Lung microvascular endothelial cell (primary cell): ENCODE measurements at places on chromosomes 5 and 9. TPM values are rescaled to one million over a fixed set of nuclear protein-coding genes. Genes with fewer than 3 reads are reported as not detected.

The TENT4A gene
- 6.5 and 8.1 TPM in 2 replicates for total RNA-seq

The PRLR gene
- total RNA-seq: not detected in 2 replicates

The LCN15 gene
- 0.22 TPM in 1 of 2 replicates, not detected in the other for total RNA-seq

The OGN gene
- not detected in 2 replicates for total RNA-seq

The ZDHHC11B gene
- under 0.01 TPM in 1 of 2 replicates, not detected in the other for total RNA-seq

The IFNA16 gene
- not detected in 2 replicates for total RNA-seq

The GPX3 gene
- 5.0 and 6.3 TPM in 2 replicates for total RNA-seq

The ZNF883 gene
- total RNA-seq: 0.22 and 0.40 TPM in 2 replicates

The TARS1 gene
- 128 and 180 TPM in 2 replicates for total RNA-seq

The BARHL1 gene
- total RNA-seq: not detected in 2 replicates

The PTTG1 gene
- total RNA-seq: 25.8 and 64.3 TPM in 2 replicates

The SLU7 gene
- 41.4 and 67.3 TPM in 2 replicates for total RNA-seq

The ARID3C gene
- under 0.01 and 0.20 TPM in 2 replicates for total RNA-seq

The AGXT2 gene
- total RNA-seq: not detected in 2 replicates

The DNAJA1 gene
- total RNA-seq: 80.4 and 111 TPM in 2 replicates

The CCL27 gene
- total RNA-seq: not detected in 2 replicates

The SNX18 gene
- 9.4 and 11.3 TPM in 2 replicates for total RNA-seq

The ABHD17B gene
- 45.5 and 92.9 TPM in 2 replicates for total RNA-seq

The OBP2A gene
- total RNA-seq: not detected in 2 replicates

The CTXN3 gene
- total RNA-seq: not detected in 2 replicates

The CDH12 gene
- total RNA-seq: not detected in 2 replicates

The CARD9 gene
- total RNA-seq: under 0.01 and 0.44 TPM in 2 replicates

The BAAT gene
- not detected in 2 replicates for total RNA-seq

The AFAP1L1 gene
- 106 and 219 TPM in 2 replicates for total RNA-seq

The PDLIM4 gene
- total RNA-seq: 18.3 and 24.6 TPM in 2 replicates

The NUTM2G gene
- not detected in 2 replicates for total RNA-seq

The SOWAHA gene
- total RNA-seq: not detected in 2 replicates

The GABRA1 gene
- not detected in 2 replicates for total RNA-seq

The BTNL8 gene
- total RNA-seq: under 0.01 and 0.20 TPM in 2 replicates

The SPATA31A3 gene
- not detected in 2 replicates for total RNA-seq

The OR2Y1 gene
- not detected in 2 replicates for total RNA-seq

The CD180 gene
- total RNA-seq: under 0.01 TPM in 2 replicates

The GLDC gene
- 1.8 and 3.5 TPM in 2 replicates for total RNA-seq

The TMEM203 gene
- 19.6 and 26.0 TPM in 2 replicates for total RNA-seq

The SPEF2 gene
- total RNA-seq: 0.20 and 0.22 TPM in 2 replicates

The MTREX gene
- total RNA-seq: 39.2 and 46.2 TPM in 2 replicates

The MCTP1 gene
- 29.9 and 55.8 TPM in 2 replicates for total RNA-seq

The LCN1 gene
- total RNA-seq: not detected in 2 replicates

The HOMER1 gene
- total RNA-seq: 3.7 and 11.7 TPM in 2 replicates

The CCNI2 gene
- total RNA-seq: under 0.01 TPM in 1 of 2 replicates, not detected in the other
